ENCODE measurements at places on chromosomes 12 and 14.

- DNase-seq = no peak
Observed at GRCh38 chr12:120225200-120225558, 24.3 kb upstream of the RPLP0 start.

GRCh38 chr12:12334367-12335040 is 15.5 kb downstream of the MANSC1 start:
- DNase-seq = peak; percentile 51

DNA sequence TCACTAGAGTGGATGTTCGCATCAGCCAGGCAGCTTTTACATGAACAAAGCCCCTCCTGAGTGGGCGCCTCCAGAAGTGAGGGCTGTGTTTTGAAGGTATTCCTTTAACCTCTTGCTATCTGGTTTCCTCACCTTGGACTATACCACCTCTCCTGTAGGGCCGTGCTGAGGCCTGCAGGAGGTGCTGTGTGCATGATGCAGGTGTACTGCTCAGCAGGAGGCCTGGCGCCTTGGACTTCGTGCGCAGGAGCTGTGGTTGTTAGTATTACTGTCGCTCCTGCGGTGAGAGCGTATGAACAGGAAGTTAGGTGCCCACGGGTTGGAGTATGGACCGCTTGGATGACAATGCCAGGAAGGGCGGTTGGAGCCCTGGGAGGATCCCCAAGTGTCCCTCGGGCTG is 130.7 kb downstream of the TSPAN9 start:
- no peak for DNase-seq

GRCh38 chr12:26471560-26471959 is 276.2 kb downstream of the SSPN start:
- peak; percentile 34 for DNase-seq

DNA sequence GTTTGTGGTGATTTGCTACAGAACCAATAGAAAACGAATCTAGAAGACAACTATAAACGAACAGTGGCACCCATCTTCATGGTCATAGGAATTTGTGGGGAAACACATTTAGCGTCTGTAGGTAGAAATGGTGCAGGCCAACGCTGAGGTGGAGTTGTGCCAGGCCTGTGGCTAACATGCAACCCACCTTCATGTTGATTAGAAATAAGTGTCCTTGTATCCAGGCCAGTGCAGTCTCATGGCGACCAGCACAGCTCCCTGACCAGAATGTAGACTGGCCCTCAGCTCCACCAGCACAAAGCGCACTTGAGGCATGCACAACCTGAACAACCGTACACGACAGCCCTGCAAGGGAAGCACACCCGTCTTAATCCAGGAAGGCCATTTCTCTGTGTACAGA is 187.0 kb downstream of the TMEM132D start:
- no peak for DNase-seq

DNA sequence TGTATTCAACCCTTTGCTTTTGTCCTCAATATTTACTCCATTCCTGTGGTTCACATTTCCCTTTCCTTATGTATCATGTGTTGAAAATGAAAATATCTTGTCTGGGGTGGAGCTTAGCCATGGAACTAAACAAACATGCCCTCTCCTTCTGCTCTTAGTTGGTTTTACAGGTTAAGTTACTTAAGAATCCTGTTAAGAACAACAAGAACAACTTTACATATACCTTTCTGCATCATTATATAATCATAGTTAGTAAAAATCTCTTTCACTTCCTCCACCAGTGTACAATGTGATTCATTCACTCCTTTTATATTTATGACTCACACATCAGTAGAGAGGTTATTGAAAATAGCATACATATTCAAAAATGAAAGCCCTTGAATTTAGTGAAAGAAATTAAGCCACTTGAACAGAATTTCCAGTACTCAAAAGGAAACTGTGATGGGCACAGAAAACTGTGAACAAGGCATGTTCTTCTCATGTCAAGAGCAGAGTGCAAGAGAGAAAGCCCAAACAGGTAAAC is 307.7 kb downstream of the CCDC91 start:
- DNase-seq = peak; percentile 37

GRCh38 chr12:79058342-79058741 is 193.8 kb downstream of the SYT1 start:
- DNase-seq = peak; percentile 54

DNA sequence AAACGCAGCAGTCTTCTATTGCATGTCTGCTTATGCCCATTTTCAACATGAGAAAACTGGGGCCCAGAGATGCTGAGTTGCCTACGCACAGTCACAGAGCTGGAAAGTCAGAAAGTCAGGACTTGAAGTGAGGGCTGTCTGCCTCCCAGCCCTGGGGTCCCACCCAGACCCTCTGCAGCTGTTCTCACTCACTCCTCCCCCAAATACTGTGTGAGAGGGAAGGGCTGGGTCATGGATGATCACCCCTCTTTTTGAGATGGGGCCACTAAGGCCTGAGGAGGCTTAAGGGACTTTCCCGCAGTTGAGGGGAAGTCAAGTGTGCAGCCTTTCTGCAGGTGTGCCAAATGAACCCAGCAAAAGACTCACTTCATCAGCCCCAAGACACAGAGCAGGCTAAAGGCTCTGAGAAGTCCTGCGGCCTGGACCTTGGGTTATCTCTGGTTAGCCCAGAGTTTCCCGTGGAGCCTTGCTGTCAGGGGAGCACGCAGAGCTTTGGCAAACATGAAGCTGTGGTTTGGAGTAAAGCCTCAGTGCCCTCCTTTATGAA is 18.7 kb downstream of the DTX1 start:
- no peak for DNase-seq
